ENCODE measurements at places on chromosomes 2 and 18.

DNA sequence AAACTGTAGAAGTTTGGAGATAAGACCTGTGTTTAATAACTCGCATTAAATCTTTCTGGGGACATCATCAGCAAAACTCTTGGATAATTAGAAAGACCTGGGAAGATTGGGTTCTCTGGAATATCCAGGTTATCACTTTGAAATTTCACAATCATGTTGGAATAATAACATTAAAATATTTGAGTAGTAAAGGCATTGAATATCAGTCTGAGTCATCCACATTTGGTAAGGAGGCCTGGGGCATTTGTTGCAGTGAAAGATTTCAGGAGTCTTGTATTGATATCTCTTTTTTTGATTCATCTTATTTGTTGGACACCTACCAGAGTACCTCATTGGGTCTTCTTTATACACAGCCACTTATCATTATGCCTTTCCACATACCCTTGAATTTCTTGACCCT lies 95.9 kb downstream of the EPB41L5 start:
- DNase-seq, result no peak

- no peak for DNase-seq
These were observed 627.4 kb downstream of the FBXO15 start for GRCh38 chr18:73520229-73520628.

- DNase-seq, result no peak
These were observed 688.2 kb downstream of the NYAP2 start for GRCh38 chr2:226087505-226088365.

DNA sequence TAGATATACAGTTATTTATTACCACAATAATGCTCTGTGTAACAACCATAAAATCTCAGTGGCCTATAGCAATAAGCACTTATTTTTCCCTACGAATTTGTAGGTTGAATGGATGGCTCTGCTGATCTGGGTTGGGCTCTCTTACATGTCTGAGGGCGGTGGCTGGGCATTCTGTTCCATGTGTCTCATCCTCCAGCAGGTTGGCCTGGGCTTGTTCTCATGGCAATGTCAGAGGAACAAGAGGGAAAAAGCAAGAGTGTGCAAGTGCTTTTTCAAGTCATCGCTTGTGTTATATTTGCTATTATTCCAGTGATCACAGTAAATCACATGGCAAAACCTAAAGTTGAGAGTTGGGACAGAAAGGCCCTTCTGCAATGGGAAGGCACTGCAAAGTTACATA lies 30.4 kb upstream of the MYO3B start:
- DNase-seq, result no peak

GRCh38 chr2:233965032-233965603 lies 47.9 kb downstream of the TRPM8 start:
- DNase-seq, result no peak

All from stimulated activated CD8-positive, alpha-beta memory T cell treated with anti-CD3 and anti-CD28 coated beads, Interleukin-15, amount 100 ng/mL, for 1 hour (primary cell).